ENCODE measurements at places on chromosomes 2 and 18.

GRCh38 chr2:127305990-127306585 is 12.1 kb upstream of the ERCC3 start:
- no peak for DNase-seq

DNA sequence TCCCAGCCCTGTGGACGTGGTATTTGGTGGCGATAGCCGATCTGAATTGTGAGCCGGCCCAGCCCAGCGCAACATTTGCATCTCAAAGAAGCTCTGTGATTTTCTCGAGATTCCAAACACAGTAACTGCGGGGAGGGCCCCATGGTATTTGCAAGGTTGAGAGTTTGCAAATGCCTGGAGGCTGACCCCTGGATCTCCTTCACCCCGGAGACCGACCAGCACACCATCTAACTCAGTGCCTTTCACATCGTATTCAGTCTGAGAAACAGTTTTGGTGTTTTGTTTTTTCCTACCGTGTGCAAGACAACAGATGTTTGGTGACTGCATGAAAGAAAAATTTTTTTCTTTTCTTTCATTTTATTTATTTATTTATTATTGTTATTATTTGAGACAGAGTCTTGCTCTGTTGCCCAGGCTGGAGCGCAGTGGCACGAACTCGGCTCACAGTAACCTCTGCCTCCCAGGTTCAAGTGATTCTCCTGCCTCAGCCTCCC is 40.3 kb downstream of the MYCN start:
- DNase-seq, result no peak

DNA sequence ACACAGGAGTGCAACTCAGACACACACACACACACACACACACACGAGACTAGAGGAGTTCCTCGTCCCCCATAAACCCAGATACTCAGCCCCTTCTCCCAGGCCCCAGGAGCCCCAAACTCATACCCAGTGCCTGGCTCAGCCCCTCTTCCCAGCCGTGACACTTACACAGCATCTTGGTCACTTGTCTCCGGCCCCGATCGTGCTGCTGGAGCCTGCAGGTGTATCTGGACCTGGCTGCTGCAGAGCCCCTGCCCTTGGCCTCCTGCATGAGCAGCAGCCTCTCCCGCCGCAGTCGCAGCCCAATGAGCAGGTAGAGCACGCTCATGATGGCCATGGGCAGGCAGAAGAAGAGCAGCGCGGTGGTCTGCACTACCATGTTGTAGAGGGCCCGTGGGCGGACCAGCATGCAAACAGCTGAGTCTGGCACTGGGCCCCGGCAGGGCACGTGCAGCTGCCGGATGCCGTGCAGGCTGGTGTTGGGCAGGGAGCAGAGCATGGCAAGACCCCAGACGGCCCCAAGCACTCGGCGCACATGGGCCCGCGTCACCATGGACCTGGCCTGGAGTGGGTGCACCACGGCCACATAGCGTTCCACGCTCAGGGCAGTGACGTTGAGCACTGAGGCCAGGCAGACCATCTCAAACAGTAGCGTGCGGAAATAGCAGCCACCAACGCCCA is 2.1 kb downstream of the NMUR1 start:
- DNase-seq, result no peak

GRCh38 chr2:44360749-44361329 is 455 bp downstream of the PREPL start:
- DNase-seq, result no peak

DNA sequence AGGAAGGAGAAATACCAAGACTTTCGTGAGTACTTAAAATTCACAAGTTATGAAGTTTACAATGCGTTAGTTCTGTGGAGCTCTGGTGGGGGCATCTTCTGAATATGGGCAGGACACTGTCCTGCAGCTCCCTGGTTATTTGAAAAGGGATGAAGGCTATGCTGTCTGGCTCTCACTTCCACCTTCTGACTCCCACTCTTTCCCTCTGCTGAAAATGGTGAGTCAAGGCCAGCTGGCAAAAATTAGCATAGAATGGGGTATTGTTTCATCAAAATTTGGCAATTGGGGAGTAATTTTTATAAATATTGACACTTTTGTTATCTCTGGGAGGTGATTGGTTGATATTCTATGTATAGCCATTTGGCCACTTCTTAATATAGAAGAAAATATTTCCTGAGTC is 177.4 kb downstream of the PARD3B start:
- DNase-seq, result no peak

DNA sequence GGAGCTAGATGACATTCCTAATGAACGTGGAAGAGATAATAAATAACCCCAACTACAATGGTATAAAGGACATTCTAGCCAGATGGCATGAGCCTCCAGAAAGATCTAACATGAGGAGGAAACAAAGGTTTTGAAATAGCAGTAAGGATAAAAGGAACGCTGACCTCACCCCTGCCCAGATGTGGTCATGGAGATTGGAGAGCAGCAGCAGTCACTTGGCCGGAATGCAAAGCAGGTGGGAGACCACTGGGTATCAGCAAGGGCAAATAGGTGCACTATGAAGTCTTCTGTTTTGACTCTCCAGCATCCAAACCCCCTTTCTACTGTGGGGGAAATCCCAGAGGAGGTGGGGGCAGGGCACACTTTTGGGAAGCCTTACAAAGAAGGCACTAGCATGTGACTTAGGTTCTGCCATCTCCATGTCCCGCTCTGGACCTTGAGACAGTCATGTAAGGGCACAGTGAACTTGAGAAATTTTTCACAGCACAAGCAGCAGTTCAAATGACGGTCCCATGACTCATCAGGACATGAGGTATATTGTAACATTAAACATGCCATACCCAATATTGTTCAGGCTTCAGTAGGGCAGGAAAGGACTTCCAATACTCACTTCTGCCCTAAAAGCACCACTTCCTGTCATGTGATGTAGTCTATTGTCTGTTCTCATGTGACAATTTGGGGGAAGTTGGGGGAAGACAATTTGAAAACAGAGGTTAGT is 55.2 kb downstream of the METTL4 start:
- no peak for DNase-seq

- no peak for DNase-seq
These were observed 253.1 kb downstream of the SH3BP4 start for GRCh38 chr2:235204948-235205347.

DNA sequence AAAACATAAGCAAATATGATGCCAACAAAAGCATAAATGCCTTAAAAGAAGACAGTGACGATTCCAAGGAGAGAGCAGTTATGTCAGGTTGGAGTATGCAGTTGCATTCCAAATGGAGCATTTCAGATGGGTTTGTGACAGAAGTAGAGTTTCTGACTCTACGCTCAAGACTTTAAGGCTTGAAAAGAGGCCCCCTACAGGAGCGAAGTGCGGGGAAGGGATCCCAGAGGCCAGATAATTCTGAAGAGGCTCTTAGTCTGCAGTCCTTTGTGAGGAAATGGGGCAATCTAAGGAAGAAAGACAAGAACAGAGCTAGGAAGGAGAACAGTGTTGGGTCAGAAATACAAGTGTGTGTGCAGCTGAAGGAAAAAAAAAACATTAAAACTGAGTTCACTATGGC is 95.5 kb downstream of the ZNF521 start:
- no peak for DNase-seq

GRCh38 chr2:109304731-109305470 is 175.9 kb downstream of the SH3RF3 start:
- DNase-seq, result no peak

GRCh38 chr18:73717570-73717969 is 430.1 kb downstream of the FBXO15 start:
- no peak for DNase-seq

GRCh38 chr2:36485521-36485920 is 112.4 kb downstream of the FEZ2 start:
- no peak for DNase-seq

GRCh38 chr2:30249354-30249753 is 18.0 kb downstream of the LBH start:
- DNase-seq, result no peak

GRCh38 chr18:11398625-11399024 is 210.8 kb upstream of the SLC35G4 start:
- DNase-seq, result no peak

DNA sequence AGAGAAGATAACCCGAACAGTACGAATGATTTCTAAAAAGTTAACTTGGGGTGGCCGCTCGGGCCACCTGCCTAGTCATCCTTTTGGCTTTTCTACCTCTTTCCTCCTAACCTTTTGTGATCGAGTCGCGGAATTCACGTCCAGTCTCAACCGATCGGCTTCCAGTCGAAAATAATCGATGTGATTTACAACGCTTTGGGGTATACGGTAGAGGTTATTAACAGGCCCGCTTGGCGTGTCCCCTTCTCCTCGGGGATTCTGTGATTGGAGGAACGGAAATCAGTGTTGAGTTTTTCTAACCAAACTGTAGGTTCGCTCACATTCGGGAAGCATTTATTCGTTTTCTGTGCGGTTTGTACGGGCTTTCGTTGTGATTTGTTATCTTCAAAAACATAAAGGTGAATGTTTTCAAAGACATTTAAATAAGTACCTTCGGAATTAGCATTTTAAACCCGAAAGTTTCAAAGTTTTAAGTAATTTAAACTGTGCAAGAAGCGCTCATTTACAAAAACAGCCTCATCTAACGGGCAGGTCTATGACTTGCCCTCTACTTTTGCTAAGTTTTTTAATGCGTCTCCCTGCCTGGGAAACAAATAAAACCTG is 588 bp upstream of the FOXI3 start:
- DNase-seq, result no peak

Measured in activated gamma-delta T cell treated with anti-CD3 and anti-CD28 coated beads, Interleukin-2, amount 50 U/mL, for 16 hours (primary cell).